ENCODE measurements at places on chromosomes 5 and 9.

GRCh38 chr9:8599937-8600336 is 800.4 kb upstream of the DMAC1 start:
- DNase-seq, result no peak

DNA sequence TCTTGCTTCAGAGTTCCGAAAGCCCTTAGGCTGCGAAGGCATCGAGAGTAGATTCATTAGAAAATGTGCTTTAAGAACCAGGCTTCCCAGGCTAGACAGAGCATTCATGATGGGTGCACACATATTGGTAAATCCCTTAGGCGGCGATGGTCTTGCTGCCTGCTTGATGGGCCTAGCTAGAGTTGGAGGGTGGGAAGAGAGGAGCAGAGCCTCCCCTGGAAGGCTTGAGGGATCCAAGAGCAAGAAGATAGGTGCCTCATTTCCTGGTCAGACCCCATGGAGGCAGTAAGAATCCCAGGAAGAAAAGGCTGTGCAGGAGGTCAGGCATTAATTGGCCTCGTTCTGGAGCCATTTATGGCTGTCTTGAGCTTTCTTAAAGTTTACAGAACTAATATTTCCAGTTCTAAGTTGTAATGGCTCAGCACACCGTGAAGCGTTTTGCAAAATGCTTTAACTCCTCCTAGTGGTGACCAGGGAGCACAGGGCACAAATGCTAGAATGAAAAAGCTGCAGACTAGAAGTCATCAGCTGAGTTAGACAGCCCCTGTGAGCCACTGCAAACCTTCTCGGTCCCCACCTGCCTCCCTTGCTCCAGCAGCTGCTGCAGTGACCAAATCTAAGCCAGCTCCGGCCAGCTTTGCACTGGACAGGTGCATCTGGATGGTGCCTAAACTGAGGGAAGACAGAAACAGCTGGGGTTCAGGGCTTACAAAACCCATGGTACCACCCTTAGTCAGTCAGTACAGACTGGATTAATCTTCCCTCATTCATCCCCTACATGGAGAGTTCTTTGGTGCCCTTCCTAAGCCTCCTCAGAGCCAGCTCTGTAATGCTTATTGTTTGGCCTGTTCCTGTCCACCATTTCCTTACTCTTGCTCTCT is 14.7 kb downstream of the SLC45A2 start:
- no peak for DNase-seq

DNA sequence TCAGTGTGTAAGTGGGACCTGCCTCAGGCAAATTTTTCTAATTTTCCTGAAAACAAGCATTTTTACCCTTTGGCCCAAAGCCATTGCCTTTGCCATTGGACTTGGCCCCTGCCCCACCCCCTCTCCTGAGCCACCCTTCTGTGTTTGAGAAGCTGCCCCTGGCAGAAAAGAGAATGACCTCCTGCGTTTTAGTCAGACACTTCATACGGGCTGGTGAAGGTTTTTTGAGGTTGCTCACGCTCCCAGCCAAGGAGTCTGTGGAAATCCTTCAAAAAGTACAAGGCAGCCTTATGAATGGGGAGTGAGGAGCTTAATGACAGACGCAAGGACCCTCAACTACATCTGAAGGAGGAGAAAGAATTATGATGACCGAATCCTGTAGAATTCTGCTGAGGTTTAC is 308.9 kb downstream of the SLIT3 start:
- no peak for DNase-seq

- peak; percentile 4 for DNase-seq
Measured at GRCh38 chr9:19174127-19174912, 47.0 kb upstream of the PLIN2 start.

GRCh38 chr5:158458086-158458485 is 599.1 kb upstream of the CLINT1 start:
- DNase-seq, result no peak

GRCh38 chr5:111134864-111135263 is 42.7 kb downstream of the WDR36 start:
- DNase-seq, result no peak

GRCh38 chr9:104386013-104386412 is 118.0 kb upstream of the OR13F1 start:
- no peak for DNase-seq

- no peak for DNase-seq
Measured at GRCh38 chr5:145908206-145908960, 28.0 kb upstream of the SH3RF2 start.

DNA sequence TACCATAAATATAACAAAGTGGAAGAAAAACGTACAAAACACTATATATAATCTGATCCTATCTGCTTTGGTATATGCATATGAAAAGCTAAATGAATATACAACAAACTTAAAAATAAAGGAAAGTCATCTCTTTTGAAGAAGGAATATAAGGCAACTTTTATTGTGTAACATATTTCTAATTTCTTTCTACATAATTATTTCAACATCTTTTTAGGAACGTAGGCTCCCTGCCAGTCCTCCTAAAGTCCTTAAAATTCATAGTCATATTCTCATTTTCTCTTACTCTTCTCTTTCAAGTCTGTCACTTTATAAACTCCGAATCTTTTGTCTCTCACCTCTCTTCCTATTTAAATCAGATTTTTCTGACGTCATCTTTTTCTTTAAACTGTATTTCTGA is 9.6 kb downstream of the DEPDC1B start:
- DNase-seq, result no peak

- DNase-seq, result no peak
Measured at GRCh38 chr5:103385722-103386121, 127.2 kb downstream of the MACIR start.

DNA sequence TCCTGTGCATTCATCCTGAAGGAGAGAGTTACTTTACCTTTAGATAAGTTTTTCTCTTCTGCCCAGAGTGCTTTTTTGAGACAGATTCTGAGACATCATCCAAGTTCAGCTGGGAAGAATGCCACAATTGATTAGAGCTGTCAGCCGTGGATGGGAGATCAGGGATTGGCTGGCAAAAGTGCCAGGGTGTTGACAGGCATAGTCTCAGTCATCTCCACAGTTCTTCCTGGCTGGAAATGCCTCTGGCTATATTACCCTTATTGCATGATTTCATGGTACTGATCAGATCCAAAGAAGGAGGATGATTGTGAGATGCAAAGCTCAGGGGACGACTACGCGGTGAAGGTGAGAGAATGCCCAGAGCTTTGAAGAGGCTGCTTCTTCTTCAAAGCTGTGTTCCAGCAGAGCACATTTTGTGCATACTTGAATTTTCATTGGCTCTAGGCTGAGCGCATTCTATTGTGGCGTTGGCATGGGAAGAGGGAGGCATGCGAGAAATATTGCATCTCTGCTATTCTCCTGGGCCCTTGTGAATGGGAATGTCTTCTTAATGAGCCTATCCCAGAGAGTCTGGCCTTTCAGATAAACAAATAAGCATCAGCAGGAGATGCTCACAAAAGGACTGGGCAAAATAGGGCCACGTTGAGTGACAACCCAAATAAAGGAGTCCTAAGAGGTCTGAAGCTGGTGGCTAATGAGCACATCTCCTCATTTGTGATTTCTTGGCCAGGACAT is 82.1 kb downstream of the GRIA1 start:
- DNase-seq, result no peak

DNA sequence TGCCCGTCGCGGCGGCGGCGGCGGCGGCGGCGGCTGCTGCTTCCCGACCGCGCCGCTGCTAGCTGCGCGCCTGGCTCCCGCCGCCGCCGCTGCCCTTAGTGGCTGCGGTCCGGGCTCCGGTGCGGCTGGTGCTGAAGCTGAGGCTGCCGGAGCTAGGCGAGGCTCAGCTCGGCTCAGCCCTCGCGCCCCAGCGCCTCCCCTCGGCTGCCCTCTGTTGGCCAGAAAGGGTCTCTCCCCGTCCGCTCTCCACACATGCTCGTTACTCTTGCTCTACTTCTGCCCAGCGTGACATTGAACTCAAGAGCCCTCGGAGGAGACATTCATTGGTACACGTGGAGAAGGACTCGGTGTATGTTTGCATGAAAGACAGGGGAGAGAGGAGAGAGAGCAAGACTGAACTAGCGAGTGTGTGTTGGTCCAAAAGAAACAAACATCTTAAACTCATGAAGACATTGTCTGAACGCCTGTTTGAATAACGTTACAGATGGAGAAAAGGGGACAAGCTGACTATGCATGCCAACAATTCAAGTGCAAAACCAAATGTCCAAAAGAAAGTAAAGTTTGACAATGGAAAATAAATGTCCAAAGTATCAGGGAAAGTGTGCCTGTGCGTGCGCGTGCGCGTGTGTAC is at the start of gene HCN1:
TSS of gene HCN1 (minus strand) at position 175 of the 631 bp plus-strand sequence.
- no peak for DNase-seq

DNA sequence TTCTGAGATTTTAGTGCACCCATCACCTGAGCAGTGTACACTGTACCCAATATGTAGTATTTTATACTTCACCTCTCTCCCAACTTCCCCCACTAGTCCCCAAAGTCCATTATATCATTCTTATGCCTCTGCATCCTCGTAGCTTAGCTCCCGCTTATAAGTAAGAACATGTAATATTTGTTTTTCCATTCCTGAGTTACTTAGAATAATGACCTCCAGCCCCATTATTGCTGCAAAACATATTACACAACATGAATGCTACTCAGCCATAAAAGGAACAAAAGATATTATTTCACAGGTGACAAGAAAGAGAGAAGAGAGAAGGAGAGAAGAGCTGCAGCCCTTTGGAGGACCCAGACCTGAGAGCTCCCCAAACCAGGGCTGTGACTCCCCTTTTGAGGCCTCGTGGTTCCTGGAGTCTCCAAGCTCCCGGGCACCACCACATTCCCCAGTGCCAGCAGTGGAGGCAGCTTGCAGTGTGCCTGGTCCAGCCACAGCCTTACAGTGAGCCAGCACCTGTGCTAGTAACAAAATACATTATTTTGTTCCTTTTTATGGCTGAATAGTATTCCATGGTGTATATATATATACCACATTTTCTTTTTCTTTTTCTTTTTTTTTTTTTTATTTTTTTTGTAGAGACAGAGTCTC is 194.5 kb upstream of the DAB2 start:
- no peak for DNase-seq

DNA sequence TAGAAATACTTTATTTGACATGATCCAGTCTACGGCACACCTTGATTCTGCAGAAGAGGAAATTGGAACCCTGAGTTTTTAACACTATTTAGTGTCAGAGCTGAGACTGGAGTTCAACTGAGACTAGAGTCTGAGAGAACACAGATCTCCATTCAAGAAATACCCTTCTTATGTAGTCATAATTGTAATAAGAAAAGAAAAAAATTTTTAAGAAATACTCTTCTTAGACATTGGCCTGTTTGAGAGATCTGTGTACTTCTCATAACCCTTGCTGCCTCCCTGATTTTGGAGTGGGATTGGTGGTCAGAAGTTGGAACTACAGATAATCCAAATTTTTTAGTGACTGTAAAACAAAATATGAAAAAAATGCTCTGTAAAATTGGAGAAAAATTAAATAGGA is 253.4 kb downstream of the ARRDC3 start:
- DNase-seq, result no peak

GRCh38 chr5:91910655-91911054 is 527.5 kb upstream of the ARRDC3 start:
- no peak for DNase-seq

DNA sequence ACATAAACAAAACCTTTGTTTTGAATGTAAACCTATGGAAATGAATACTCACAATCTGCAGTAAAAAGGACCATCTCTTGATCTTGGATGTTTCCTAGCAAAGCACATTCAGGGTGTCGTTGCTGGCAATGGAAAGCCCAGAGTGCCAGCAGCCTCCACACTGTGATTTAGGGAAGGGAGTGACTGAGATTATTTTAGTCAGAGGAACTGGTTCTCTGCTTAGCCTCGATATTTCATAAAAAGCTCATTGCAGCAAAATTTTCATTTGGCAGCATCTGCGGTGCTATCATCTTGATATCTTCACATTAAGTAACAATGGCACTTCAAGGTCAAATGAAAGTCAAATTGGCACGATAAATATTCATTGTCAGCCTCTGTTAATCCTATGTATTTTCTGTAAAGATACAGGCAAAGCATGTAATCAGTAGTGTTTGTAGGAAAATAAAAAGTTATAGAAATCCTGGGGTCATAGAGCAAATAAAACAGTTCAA is 116.0 kb downstream of the MACIR start:
- DNase-seq, result no peak

DNA sequence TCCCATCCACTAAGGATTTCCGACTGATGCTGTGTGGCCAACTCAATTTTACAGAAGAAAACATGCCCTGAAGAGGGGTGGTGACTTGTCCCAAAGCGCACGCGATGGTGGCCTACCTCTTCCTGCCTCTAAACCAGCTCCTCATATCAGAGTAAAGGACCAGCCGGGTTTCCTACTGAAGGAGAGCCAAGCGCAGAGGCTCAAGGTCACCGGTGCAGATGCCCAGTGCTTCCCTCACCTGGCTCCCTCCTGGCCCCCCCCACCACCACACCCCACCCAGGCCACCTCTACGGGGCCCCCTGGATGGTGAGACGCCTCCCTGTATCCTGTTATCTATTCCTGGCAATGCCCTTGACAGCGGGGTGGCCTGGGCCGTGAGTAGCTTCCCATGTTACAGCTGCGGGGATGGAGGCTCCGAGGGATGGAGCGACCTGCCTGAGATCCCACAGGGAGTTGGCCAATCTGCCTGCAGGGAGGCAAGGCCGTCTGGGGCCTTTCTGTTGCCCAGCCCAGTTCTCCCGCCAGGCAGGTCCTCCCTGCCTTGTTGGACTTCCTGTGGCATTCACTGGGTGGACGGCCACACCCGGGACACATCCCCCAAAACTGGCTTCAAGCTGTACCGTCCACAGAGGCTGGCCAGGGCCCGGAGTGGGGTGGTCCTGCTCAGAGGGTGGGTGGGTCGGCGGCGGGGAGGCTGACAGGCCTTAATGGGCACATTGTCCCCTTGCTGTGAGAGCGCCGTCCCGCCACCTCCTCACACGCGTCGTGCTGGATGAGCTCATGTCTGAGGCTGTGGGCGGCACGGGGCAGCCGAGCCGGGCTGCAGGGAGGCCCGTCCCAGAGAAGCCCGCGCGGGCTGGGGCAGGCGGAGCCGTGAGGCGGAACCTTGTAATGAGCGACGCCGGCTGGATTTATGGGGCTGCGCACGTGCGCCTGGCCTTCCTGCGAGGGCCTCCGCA is 72.5 kb downstream of the MACROH2A1 start:
- DNase-seq, result no peak

DNA sequence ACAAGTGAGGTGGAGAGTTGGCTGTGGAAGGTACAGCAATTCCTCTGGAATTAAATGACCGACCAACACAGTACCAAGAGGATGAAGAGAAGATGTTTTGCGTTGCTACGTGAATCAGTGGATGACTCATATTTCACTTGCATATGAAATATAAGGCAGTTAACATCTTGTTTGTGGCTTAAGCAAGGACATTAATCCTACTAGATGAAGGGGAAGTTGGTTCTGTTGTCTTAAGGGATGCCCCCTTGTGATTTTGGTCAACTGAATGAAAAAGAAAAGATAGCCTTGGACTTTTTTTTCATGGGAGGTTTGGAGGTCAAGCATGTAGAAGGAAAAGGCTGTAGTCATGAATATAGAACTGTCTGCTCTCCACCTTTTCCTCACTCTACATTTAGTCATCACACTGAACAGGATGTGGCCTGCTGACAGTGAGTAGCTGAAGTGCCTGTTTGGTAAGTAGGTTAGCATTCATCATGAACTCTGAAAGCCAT is 33.9 kb downstream of the VLDLR start:
- peak; percentile 3 for DNase-seq

GRCh38 chr5:118776755-118777154 is 211.6 kb downstream of the DTWD2 start:
- DNase-seq, result no peak

Data from stimulated activated CD8-positive, alpha-beta memory T cell treated with anti-CD3 and anti-CD28 coated beads, Interleukin-4, amount 100 ng/mL, for 1 hour (primary cell).